NCI-H1930 (cell line): ENCODE measurements at places on chromosomes 16 and 17.

DNA sequence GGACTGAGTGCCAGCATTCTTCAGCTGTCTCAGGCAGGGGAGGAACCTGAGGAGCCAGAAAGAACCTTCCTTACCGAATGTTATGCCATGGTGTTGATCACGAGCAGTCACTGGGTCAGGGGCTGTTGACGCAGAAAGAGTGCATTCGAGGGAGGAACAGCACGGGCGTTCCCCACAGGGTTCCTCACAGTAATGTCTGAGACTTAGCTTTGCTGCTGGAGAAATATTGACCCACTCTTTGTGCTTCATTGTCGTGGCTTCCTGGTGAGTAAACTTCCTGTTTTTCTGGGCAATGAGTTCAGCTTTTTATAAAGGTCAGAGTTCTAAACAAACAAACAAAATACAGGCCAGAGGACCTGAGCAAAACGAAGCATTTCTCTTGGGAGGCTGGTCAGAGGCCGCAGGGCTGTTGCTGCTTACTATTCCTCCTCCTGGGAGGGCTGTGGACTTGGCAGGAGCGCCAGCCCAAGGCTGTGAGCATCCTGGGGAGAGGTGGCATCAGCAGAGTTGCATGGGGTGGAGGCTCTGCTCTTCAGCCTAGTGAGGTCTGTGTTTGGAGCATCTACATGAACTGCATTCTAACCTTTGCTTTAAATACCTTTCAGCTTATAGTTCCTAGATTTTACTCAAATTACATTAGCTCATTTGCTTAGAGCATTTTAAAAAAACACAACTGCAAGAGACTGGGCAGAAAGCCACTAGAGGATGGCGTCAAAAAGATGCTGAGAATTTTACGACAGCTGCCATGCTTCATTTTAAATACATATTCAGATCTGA is 143.1 kb upstream of the CACNG5 start:
- DNase-seq = no peak

DNA sequence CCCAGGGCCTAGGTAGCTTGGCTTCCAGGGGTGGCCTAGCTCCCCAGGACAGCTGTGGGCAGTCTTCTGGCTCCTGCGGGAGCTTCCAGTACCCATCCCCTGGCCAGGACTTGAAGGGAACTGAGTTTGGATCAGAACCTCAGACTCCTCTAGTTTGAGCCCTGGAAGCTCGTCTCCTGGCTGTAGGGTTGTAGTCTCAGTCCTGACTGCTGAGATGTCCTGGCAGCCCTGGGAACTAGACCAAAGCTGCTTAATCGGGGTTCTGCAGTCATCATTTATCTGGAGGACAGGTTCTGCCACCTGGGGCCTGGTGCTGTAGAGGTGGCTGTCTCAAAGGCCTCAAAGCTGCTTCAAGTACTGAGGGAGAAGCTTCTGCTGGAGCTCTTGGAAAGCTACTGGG is 163.7 kb downstream of the WSCD1 start:
- no peak for DNase-seq

GRCh38 chr17:79046197-79046915 is 22.4 kb downstream of the C1QTNF1 start:
- no peak for DNase-seq

DNA sequence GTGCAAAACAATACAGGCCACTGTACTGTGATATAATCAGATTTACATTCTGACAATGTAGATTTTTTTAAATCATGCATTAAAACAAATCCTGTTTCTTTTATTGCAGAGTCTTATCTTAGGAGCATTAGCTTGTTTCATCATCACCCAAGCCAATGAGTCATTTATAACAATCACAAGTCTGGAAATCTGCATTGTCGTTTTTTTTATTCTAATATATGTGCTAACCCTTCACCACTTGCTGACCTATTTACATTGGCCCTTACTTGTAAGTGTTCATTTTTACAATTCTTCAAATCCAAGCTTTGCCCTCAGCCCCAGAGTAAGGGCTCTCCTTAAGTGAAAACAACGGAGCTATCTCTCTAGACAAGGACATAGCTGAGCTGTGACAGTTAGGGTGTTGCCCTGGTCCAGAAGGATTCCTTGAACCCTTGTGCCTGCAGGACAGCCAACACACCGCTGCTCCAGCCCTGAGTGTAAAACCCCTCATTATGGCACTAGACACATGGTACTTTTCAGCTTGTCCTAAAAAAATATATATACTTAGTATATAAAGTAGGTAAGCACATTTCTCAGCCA is 3.7 kb downstream of the CMTM1 start:
- no peak for DNase-seq

GRCh38 chr17:64742326-64742725 is 80.2 kb upstream of the SMURF2 start:
- no peak for DNase-seq

DNA sequence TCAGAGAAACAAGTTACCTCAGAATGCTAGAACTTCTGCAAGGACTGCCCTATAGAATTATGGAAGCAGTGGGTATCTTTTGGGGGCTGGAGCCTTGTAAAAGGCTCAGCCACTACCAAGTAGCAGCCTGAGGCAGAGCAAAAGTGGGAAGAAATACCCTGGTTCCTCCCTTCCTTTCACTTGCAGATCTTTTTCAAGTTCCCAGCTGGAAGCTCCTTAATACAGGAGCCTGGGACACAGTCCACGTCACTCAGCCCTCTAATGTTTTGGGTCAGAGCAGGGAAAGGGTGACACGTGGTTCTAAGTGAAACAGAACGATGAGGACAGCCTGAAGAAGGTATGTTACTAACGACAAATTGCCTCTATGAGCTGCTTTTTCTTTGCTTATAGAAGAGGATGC is 93.1 kb downstream of the CNTNAP4 start:
- DNase-seq = no peak

DNA sequence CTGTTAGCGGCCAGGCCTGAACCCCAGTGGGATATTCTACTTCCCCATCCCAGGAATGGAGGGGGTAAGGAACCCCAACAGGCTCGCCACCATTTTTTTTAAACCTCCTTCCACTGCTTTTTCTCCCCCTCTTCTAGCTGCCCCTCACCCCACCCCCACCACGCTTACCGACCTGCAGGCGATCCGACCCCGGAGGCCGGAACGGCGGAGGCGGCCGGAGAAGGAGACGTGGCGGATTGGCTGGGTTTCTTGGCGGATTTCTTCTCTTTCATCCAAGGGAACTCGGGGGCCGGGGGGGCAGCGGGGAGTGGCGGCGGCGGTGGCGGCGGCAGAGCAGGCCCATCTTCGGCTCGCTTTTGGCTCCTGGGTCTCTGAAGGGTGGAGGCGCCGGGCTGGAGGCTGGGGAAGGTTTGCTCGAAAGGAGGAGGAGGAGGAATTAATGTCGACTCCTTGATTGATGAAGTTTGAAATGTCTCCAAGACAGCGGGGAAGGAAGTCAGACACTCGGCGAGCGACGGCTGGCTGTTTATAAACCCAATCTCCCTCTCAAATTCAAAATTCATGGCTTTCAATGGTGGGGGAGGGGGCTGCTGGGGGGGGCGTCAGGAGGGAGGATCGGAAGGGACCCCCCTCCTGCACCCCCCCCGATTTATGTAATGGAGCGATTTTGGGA is 424 bp downstream of the HOXB2 start:
- peak; percentile 53 for DNase-seq

GRCh38 chr16:57727610-57728009 is 8.0 kb upstream of the KATNB1 start:
- no peak for DNase-seq

- no peak for DNase-seq
Observed at GRCh38 chr16:88608076-88608475, 30.3 kb upstream of the IL17C start.

DNA sequence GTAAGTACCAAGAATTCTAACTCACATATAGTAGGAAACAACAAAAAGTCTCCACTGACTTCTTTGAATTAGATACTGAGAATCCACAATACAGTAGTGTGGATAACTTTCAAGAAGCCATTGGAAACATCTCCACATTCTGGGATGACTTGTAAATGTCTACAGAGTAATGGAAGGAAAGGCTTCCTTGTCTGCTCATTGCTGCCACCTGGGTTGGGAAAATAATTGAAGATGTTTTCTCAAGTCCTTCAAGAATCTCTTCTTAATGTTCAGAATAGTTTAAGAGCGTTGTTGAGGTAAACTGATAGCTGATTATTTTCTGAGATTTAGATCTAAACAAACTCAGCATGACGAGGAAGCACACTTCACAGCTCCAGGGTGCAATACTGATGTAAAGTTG is 14.0 kb downstream of the CPSF4L start:
- DNase-seq = no peak

GRCh38 chr16:23557779-23558702 is 514 bp downstream of the UBFD1 start:
- DNase-seq = no peak

GRCh38 chr16:31458073-31458843 is 1.0 kb upstream of the ARMC5 start:
- DNase-seq = no peak

- no peak for DNase-seq
Observed at GRCh38 chr16:2289282-2289681, 21.4 kb upstream of the RNPS1 start.

DNA sequence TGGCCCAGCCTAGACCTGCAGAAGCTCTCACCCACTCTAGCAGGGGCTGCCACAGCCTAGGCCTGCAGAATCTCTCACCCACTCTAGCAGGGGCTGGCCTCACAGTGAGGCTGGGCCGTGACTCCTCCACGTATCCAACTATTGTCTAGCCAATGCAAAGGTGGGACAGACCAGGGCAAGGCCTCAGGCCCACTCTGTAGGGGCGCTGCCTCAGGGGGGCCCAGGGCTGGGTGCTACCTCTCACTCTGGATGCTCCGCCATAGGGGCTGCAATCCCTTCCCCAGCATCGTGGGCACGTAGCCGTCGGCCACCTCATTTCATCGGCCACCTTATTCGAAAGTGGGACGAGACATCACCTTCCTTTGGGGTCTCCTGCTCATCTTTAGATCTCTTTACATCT is 51.7 kb downstream of the RPH3AL start:
- no peak for DNase-seq

GRCh38 chr16:10878328-10878643 is 1.3 kb downstream of the CIITA start:
- no peak for DNase-seq

- no peak for DNase-seq
Observed at GRCh38 chr16:65099607-65100006, 22.3 kb downstream of the CDH11 start.

DNA sequence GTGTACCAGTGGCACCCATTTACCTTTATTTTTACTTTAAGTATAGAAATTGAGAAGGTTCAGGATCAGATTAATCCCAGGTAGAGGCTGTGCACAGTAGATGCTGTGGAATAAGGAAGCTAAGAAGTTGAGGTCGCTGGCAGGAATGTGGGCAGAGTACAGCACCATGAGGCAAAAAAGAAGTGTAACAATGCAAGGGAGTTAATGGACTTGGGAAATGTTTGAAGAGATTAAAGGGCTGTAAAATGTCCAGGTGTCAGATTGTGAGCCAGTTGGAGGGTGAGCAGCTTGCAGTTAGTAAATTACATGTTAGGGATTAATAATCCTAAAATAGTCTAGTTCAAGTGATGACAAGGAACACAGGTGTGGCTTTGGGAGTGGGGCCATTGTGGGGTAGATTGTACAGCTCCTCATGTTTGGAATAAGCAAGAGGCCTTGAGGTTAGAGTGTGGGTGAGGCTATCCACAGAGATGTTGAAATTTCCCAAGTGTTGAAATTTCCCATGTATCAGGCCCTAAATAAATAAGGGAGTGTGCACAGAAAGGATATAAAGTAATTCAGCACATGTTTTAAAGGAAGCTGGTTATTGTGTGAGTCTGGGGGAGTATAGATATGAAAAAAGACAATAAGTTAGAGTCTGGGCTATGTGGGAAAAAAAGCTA is 21.5 kb downstream of the TAT start:
- DNase-seq = no peak

- no peak for DNase-seq
Observed at GRCh38 chr16:85473323-85473722, 139.8 kb upstream of the GSE1 start.

DNA sequence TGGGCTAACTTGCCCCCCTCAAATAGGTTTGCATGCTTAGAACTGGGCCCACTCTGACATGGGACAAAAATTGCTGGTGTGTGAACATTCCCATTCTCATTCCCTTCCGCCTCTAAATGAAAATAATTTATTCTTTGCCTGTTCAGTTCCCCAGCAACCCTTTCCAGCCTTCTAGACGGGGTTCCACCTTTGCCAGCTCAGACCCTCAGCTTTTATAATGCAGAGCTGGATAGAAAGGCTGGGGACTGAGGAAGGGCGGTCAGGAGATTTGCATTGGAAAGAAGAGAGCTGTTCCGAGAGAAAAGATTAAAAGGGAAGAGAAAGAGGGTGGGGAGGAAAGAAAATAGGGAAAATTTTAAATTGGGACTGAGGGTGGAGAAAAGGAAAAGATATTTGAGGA is 151.1 kb upstream of the WSCD1 start:
- DNase-seq = no peak

DNA sequence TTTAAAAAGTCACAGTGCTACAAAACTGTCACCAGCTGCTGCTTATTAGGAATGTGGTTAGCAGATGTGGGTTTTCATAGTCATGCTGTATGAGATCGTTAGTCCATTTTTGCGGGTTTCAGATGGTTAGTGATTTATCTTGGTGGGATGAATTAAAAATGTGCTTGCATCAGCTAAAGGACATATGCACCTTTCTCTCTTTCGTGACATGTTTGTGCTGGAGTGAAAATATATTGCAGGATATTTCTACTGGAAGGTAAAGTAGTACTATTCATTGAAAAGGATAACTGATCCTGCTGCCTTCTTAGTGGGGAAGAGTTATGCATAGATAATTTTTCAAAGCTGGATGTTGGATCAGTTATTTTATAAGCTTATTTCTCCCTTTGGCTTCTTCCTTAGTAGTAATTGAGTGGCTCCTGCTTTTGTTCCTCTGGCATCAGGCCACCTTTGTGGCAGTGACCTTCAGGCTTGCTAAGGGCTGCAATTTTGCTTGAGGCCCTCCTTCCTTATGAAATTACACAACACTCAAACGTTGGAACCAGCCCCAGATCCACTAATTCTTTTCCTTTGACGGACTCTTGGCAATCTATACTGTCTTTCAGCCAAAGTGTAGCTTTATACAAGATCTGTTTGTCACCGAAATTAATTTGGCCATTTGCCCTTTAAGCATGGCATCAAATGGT is 7.5 kb upstream of the SNTB2 start:
- no peak for DNase-seq

DNA sequence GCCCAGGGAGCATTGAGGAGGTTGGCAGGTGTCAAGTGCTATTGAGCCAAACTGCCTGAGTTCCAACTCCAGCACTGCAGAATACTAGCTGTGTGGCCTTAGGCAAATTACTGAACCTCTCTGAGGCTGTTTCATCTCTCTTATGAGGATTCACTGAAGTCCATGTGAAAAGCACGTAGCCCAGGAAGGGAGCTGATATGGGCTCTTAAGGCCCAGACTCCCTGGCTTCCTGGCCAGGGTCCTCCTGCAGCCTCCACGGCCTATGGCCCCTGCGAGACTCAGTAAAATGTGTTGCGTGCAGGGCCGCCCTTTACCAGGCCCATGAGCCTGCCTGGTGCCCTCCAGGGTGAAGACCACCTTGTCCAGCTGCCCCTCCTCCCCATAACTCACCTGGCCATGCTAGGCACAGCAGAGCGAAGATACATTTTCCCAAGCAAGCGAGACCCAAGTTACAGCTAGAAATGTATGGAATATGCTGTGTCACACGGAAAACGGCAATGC is 133.7 kb upstream of the TNRC6C start:
- no peak for DNase-seq

GRCh38 chr16:66605177-66605978 is 874 bp downstream of the CMTM3 start:
- DNase-seq = no peak
